ENCODE measurements at places on chromosomes 1 and 21.

GRCh38 chr1:235783148-235783776 is 83.4 kb downstream of the LYST start:
- DNase-seq = no peak

DNA sequence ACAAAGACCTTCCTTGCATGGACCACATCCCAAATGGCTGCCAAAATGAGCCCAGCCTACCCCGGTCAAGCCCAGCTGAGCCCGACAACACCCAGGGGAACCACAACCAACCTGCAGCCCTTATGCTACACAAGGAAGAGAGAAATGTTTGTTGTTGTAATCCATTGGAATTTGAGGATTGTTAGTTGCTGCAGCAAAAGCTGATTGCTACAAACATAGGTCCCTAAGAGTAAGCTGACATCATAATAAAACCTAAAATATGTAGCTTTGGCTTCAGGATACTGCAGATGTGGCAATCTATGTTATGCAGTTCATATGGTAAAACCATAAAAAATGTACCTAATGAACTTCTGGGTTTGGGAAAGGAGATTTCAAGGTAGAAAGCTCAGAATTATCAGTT is 65.5 kb upstream of the DNAH14 start:
- DNase-seq = no peak

DNA sequence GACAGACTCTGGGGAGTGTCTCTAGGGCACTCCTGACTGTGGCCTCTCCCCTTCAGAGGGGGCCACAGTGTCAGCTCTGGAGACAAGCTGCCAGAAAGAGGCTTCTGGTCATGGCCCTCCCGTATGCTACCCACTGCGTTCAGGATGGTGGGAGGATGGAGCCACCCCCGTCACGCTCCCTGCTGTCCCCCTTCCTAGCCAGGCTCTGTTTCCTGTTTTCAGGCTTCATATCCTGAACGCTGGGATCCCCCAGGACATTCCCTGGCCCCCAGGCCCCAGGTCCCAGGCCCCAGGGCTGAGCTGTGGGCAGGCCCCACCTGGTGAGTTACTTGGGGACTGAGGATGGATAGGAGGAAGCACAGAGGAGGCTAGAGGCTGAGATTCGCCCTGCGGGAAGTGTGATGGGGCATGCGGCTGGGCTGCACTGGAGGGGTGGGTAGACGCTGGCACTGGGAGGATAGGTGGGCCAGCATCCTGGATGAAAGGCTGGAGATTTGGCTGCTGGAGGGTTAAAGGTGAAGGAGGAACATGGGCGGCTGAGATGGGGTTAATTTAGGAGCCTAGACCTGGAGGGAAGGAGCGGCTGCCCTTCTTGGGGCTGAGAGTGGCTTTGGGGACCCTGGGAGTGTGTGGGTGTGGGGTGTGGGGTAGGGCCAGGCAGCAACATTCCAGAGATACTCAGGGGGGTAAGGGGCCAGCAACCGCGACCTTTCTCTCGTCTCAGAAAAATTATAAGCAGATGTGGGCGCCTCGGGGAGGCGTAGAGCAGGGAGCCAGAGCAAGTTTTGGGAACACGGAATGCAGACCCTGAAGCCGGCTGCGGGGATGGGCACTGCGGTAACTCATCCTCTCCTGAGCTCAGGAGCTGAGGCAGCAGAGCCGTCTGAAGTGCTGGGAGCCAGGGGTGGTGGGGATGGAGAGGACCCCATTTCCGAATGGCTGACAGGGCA is 8.7 kb downstream of the PEAR1 start:
- DNase-seq = no peak

GRCh38 chr1:42891465-42892138 is 45.2 kb downstream of the ZNF691 start:
- no peak for DNase-seq

DNA sequence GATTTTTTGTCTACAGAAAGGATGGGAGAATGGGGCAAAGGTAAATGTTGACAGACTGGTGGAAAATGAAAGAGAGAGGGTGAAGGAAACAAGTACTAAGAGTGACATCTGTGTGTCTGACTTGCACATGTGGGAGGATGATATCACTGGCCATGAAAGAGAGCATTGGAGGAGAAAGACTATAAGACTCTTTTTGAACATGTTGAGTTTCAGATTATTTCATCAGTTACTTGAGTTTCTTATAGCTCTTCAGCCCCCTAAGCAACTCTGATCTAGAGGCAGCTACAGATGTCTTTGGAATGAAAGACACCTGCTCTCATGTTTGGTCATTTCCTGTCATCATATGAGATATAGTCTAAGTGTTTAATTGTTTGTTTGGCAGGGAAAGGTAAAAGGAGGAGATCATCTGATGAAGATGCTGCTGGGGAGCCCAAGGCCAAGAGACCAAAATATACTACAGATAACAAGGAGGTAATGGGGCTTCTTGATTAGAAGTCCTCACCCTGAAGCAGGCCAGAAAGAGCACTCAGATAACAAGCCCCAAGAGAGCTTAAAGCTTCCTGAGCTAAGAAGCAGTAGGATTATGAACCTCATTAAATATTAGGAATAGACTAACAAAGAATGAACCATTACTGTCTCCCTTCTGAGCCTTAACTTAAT is 4.5 kb downstream of the POLR3C start:
- no peak for DNase-seq

All from right cardiac atrium (tissue), 5 donors.